Stimulated activated CD4-positive, alpha-beta T cell treated with anti-CD3 and anti-CD28 coated beads, Interleukin-4, amount 100 ng/mL, for 48 hours (primary cell): ENCODE measurements at places on chromosomes 3 and 15.

DNA sequence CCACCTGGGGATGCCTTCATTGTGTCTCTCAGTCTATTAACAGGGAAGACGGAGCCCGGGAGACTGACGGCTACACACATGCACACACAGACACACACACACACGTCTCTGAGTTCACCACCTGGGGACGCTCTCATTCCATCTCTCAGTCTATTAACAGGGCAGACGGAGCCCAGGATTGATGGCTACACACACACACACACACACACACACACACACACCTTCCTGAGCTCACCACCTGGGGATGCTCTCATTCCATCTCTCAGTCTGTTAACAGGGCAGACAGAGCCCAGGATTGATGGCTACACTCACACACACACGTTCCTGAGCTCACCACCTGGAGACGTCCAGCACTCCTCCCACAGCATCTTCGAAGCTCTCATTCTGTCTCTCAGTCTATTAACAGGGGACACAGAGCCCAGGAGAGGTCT, 143.9 kb downstream of the OR4M2 start:
- DNase-seq = no peak

- no peak for DNase-seq
Observed at GRCh38 chr3:32220006-32220405, 18.5 kb upstream of the CMTM8 start.

DNA sequence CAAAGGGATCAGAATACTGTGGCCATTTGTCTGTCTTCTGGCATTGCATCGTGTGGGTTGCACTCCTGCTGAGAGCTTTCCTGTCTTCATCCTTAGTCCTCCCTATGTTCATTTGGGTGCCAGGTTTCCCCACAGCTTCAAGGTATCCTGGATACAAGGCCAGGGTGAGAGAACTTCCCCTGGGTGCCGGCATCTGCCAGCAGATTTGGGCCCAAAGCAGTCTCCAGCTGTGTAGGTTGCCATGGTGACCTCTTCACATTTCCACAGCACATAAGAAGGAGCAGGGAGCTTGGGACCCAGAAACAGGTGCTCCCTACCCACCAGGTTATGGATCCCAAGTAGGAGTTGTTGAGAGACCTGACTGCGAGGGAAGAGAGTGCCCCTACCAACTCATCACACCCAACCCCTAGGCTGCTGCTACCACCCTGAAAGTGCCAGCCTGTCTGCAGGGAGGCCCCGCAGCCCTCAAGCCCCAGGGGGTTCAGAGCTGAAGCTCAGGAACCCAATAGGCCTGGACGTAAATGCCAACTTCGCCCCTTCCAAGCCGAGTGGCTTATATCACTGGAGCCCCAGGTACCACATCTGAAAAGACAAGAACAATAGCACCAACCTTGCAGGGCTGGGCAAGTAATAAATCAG, 19.9 kb downstream of the TTC21A start:
- no peak for DNase-seq

GRCh38 chr15:73630921-73631362, 2.2 kb downstream of the NPTN start:
- DNase-seq = no peak

GRCh38 chr3:61564395-61565059, 3.2 kb downstream of the PTPRG start:
- DNase-seq = no peak

DNA sequence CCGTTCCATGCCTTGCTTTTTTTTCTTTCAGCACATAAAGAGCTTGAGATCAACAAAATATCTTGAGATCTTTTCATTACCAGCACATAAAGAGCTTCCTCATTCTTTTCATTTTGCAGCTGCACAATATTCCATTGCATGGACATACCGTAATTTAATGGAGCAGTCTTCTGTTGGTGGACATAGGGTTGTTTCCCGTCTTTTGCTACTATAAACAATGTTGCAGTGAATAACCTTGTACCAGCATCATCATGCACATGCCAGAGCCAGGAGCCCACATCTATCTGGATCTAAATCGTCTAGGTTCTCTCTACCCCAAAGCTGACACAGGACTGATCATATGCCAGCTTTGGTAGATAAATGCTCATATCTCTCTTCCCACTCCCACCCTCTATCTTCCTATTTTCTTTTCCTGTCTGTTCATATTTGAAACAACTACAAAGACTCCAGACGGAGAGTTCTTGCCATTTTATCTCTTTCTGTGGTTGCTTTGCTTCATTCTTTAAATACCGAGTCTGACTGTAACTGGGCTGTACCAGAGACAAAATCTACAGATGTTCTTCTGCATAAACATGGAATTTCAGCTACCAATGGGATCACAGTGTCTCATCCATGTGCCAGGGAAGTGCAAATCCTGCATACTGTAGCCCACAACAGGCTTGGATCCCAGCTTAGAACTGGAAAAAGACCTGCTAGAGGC, 47.1 kb upstream of the AKAP13 start:
- DNase-seq = no peak
